HCEC 1CT (cell line): ENCODE measurements at places on chromosomes 3 and 15.

- DNase-seq: peak; percentile 0
These were observed 349.7 kb downstream of the TUSC7 start for GRCh38 chr3:117059067-117059955.

GRCh38 chr3:98697225-98697624, 65.9 kb upstream of the ST3GAL6 start:
- DNase-seq: no peak

GRCh38 chr3:194817936-194818335, 132.3 kb downstream of the FAM43A start:
- no peak for DNase-seq

- DNase-seq: no peak
These were observed 64.5 kb downstream of the THBS1 start for GRCh38 chr15:39645138-39645975.

GRCh38 chr3:56055951-56056350, 412.3 kb downstream of the ERC2 start:
- no peak for DNase-seq

GRCh38 chr15:55327387-55327786, 8.4 kb downstream of the PIGB start:
- DNase-seq: no peak

DNA sequence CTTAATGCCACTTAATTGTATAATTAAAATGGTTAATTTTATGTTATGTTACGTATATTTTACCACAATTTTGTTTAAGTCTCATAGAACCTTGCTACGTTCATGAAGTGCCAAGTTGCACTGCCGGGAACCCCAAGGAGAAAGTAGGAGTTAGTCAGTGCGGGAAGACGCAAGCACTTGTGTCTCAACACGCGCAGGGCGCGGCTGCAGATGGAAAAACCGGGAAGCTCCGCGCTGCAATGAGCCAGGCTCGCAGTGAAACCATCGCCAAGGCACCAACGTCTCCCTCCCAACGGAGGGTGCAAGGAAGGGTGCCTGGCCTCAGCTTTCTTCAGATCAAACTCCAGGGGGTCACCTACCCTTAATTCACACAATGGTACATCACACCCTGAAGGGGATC, 21.6 kb downstream of the MAGI1 start:
- DNase-seq: no peak

DNA sequence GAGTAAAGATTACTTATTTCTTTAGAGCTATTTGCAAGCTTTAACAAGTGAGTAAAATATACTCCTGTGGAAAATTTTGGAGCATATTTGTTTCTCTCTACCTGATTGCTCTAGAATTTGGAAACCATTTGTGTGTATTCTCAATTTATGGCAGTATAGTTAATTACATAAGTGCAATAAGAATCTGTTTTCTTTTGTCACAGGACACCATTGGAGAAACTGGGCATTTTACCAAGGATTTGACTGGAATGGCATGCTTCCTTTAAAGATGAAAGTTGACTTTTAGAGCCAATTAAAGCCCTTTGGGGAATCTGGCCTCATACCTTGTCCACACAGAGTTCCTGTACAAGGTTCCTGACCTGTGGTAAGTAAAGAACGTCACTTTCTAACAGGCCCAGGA, 38.4 kb downstream of the PAQR5 start:
- peak; percentile 9 for DNase-seq

- no peak for DNase-seq
These were observed 1187.6 kb downstream of the SI start for GRCh38 chr3:163890661-163891060.

- DNase-seq: no peak
These were observed 36.7 kb downstream of the HMCES start for GRCh38 chr3:129315223-129315997.

- DNase-seq: peak; percentile 39
These were observed 65.2 kb upstream of the UBE2E1 start for GRCh38 chr3:23740517-23740965.

DNA sequence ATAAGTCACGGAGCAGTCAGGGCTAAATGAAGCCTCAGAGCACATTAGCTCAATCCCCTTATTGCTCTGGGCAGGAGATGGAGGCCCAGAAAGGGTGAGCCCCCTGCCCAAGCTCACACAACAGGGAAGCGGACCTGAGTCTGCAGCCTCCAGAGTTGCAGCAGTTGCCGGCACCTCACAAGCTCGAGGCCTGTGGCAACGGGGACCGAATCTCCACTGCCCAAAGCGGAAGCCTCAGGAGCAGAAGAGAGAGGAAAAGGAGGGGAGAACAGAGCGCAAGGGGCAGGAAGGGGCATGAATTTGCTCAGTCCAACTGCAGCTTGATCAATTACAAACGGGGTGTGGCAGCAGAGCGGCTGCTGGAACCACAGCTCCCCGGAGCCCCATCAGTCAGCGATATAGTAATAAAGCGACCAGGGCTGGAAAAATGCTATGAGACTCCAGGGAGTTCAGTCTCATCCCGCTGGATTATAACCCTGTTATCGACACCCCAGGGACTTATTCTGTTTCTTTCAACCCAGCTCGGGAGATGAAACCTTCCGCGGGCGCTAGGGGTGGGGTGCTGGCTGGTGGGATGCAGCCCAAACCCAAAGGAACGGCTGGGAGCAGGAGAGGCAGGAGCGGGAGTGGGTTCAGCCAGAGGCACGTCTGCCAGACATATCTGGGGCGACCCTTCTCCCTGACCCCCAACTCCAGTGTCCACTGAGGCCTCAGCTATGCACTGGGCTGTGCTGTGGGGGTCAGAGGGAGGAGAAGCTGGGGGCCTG, 219.7 kb upstream of the LINGO1 start:
- DNase-seq: no peak

GRCh38 chr3:28280781-28281180, 39.4 kb downstream of the CMC1 start:
- DNase-seq: no peak

- DNase-seq: no peak
These were observed 68.2 kb upstream of the CORO2B start for GRCh38 chr15:68510558-68510957.

GRCh38 chr15:43896543-43896942, 69.7 kb downstream of the WDR76 start:
- DNase-seq: no peak

DNA sequence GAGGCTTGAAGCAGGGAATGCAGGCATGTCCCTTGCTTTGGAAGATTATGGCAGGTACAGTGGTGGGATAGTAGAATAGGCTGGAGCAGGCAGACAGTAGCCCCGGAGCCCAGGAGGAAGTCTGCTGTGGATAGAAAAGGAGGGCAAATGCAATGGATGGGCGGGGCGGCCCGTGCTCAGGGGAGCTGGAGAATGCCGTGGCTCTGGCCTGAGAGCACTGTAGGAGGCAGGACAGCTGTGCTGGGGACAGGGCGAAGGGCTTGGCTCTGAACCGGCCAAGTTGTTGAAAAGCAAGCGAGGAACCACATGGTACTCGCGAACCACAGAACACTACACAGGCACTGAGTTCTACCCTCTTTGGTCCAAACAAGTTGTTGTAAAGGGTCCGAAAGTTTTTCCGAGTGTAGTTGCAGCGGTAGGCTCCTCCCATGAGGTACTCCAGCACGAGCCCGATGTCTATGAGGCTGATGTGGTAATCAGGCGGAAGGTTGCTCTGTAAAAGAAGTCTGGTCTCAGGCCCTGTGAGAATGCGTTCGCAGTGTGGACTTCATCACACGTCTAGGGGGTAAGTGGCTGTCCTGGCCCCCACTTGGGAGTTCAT, 54.7 kb downstream of the TRPM1 start:
- no peak for DNase-seq

DNA sequence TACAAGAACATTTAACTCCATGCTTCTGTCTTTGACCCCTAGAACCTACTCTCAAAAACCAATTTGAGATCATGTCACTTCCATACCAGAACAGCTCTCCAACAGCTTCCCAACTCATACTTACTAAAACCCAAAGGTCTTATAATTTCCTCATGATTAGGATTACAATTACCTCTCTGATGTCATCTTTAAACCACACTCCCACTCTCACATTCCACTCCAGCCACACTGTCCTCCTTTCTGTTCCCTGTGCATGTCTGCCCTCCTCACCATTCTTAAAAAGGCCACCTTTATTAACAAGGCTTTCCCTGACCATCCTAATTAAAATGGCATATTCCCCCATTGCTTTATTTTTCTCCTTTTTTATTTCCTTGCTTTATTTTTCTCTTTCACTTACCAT, 18.9 kb downstream of the PHC3 start:
- no peak for DNase-seq

- DNase-seq: no peak
These were observed 448.5 kb downstream of the NAALADL2 start for GRCh38 chr3:175307642-175308041.

- no peak for DNase-seq
These were observed 12.4 kb downstream of the WDR5B start for GRCh38 chr3:122403489-122403888.

DNA sequence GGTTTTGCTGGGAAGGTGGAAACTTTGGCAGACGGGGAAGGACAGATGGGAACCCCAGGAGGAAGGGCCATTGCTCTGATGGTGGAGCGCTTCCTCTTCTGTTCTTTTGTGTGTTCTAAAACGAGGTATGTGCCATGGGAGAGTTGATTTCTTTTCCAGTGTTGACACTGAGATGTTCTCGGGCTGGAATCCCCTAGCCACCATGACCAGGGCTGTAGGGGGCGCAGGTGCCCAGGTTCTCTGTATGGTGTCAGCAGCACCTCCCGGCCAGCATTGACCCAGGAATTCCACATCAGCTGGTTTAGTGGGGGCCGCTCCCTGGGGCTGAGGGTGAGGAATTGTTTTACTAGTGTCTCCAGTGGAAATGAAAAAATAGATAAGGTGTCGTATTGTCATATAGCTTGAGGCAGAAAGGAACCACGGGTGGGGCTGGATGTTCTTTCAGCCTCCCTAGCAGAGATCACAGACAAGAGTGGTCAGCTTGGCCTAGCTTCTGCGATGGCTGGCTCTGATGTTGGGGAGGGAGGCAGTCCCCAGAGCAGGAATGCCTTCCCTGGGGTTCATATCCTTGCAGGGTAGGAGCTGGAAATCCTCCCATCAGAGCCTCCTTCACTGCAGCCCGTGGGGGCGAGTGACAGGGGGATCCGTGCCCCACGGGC, 34.2 kb upstream of the ACAD9 start:
- no peak for DNase-seq

GRCh38 chr3:115832265-115832664, 209.0 kb downstream of the GAP43 start:
- DNase-seq: no peak

DNA sequence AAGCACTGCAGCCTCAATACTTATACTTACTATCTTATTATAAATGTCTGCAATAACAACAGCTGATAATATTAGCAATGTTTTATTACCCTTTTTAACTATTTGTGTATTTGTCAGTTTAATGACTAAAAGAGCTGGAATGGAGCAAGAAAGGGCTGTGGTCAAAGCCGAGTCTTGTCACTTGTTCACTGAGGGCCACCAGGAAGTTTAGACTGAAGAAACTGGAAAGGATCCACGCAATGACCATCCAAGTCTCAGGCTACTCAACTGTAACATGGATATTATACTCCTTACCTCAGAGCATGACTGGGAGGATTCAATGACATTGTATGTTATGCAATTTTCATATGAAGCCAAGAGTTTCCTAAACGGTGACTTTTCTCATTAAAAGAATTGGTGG, 90.4 kb downstream of the TJP1 start:
- DNase-seq: no peak

GRCh38 chr3:183378545-183378944, 49.9 kb downstream of the MCF2L2 start:
- no peak for DNase-seq

DNA sequence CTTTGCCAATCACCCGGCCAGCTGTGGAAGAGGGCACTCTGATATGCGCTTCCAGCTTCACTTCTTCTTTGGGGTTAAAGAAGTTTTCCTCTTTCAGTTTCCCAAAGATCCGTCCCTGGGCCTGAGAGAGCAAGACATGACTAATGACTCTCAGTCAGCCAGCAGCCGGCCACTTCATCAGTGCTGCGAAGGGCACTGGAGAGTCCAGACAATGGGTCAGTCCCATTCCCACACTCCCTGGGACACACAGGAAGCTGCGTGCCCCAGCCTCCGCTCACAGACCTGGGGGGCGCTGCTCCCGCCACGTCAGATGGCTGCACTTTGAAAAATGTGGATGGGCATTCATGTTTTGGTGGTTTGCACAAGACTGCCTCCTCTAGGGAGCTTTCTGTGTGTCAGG, 63.3 kb downstream of the SENP2 start:
- DNase-seq: no peak

DNA sequence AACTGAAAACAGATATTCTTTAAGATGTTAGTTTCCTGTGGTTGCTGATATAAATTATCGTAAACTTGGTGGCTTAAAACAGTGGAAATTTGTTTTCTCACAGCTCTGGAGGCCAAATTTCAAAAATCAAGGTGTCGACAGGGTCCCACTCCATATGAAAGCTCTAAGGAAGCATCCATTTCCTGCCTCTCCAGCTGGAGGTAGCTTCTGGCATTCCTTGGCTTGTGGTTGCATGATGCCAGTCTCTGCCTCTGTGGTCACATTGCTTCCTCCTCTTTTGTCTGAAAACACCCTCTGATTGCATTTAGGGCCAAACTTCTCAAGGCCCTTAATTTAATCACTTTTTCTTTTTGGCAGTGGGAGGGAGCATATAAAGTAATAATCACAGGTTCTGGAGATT, 96.8 kb downstream of the PPM1L start:
- DNase-seq: no peak

DNA sequence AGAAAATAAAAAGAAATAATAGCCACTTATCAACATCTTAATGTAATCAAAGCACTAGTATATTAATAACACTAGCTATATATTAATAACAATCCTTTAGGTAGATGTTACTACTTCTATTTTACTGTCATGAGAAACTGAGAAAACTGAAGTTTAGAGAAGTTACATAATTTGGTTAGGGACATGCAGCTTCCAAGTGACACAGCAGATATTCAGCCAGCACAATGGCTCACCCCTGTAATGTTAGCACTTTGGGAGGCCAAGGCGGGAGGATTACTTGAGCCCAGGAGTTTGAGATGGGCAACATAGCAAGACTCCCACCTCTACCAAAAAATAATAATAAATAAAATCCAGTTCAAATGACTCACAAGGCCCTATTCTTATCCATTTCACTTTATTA, 1.9 kb upstream of the UBR1 start:
- DNase-seq: no peak

- DNase-seq: no peak
These were observed 1.7 kb downstream of the ANXA2 start for GRCh38 chr15:60396100-60396499.
